G401 (cell line): ENCODE measurements at places on chromosomes 2 and 18.

- DNase-seq, result no peak
Observed at GRCh38 chr2:102331311-102331980, 20.1 kb downstream of the IL1RL1 start.

DNA sequence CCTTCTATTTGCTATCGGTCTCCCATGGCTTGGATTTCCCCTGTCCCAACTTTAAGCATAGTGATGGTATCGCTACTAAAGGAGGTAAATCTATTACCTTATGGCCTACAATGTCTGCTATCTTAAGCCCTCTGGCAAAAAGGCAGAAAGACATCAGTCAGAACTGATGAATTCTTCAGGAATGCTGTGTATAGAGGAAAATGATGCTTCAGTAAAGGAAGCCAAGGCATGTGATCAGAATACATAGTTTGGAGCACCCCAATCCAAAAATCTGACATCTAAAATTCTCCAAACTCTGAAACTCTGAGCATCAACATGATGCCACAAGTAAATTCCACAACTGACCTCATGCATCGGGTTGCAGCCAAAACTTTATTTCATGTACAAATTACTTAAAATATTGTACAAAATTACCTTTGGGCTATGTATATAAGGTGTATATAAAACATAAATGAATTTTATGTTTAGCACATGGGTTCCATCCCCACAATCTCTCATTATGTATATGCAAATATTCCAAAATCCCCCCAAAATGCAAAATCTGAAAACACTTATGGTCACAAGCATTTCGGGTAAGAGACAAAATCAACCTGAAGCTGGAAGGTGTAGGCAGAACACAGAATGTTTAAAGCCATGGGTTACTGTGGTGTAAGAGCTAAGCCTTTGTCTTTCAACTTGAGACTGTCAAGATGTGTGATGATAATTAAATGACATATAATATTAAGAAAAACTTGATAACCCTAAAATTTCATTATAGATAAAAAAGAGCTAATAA is 66.2 kb downstream of the CUL3 start:
- no peak for DNase-seq

DNA sequence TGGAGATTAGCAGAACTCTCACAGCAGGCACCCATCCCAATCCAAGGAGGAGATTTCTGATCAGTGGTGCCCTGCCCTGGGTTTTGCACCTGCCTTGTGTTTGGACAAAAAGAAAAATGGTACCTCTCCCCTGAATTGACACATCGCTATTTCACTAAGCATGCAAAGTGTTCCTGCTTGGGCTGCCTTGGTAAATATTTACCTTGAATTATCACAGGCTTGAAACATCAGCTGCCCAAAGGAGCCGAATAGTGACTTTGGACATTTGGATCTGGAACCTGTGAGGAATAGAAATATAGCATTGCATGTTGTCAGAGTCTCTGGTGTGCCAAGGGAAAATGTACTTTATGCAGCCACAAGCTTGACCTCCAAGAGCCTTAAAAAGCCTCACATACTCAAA is 926.4 kb upstream of the FANCL start:
- DNase-seq, result no peak

- DNase-seq, result no peak
Observed at GRCh38 chr2:51028829-51029228, 3.1 kb downstream of the NRXN1 start.

GRCh38 chr2:17894005-17894404 is 15.5 kb downstream of the KCNS3 start:
- DNase-seq, result no peak

DNA sequence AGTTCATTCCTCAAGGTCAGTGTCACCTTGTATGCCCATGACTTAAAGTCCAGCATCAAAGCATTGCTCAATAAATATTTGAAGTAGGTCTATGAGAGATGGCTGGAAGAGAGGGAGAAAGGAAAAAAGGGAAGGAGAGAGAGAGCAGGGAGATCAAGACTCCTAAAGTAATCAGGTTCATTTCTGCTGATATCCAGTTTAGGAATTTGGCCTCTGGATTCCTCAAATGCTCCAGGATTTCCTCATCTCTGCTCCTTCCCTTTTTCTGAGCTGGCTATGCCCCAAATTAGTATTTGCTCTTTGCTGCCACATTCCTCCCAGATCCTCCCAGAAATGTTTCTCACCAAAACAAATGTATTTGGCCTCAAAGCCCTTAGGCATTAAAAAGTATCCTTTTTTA is 739.4 kb upstream of the CHAC2 start:
- no peak for DNase-seq

DNA sequence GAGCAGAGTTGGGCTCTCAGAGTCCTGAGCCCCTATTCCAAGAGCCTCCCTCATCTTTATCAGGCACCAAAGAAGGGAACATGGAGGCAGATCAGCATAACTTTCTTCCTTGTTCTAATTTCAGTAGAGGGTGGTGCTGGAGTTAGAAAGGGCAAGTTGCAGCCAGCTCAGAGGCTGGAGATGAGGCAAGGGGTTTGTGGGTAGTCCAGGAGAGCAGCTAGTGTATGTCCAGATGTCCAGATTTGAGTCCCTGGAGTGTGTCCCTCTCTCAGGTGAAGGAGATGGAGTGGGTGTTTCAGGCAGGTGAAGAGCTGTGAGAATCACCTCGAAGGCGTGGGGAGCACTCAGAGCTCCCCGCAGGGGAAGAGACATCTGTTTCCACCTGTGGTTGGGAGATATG is 478 bp upstream of the PRKAG3 start:
- DNase-seq, result no peak

DNA sequence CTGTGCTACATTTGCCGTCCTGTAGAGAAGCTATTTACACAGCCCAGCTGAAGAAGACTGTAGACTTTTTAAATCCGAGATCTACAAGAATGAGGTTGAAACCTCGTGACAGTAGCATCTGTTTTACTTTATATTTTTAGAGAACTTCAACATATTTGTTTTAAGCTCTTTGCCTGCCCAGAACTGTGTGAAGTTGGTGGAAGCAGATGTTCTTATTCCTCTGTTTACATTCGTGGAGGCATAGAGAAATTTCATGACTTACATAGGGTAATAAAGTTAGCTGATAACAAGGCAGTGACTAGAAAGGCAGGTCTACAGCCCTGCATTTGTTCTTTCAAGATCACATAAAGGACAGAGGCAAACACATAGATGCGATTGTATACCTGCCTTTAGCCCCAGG is 47.0 kb upstream of the MAP3K20 start:
- no peak for DNase-seq

GRCh38 chr18:50453014-50453680 is 78.3 kb downstream of the SKA1 start:
- no peak for DNase-seq

DNA sequence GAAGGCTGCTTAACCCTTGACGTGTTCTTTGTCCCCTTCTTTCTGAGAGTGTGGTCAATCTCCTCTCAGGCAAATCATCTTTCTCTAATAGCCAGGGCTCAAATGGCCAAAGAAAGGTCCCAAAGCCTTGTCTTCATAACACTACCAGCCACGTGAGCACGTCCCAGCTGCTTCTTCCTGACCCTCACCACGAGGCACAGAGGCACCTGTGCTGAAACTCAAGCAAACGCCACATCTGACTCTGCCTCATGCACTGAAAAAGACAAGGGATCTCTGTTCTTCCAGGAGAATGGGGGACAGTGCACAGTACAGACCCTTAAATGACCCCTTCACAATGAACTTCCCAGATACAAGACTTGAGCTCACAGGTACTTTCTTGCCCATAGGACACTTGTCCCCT is 31.8 kb downstream of the BCL11A start:
- no peak for DNase-seq

DNA sequence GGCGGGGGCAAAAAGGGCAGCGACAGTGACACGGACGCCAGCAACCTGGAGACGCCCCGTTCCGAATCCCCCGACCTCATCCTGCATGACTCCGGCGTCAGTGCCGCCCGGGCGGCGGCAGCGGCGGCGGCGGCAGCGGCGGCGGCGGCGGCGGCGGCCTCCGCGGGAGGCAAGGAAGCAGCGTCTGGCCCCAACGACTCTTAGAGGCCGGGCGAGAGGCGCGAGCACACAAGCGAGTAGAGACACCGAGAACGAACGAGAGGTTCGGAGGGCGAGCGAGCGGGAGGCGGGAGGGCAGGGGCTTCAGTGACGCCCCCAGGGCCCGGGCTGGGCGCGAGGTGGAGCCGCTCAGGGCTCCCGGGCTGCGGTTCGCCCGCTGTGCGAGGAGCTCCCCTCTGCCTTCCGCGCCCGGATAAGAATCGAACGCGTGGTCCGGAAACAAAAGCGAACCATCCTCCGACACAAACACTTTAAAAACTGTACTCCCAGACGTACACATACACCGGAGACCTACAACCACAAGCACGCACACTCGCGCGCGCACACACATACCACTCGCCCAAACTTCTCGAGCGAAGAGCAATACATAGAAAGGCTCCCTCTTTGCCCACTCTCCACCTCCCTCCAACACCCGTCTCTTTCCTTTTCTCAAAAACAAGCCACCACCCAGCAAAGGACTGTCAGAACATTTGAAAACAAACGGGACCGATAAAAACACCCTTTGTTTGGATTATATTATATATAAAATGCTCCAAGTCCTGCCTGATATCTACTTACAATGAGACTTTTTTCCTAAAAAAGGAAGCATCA is 2.8 kb downstream of the SP9 start:
- no peak for DNase-seq

- DNase-seq, result no peak
Observed at GRCh38 chr18:60411715-60412114, 39.1 kb upstream of the MC4R start.

GRCh38 chr2:119659601-119660342 is 19.2 kb upstream of the TMEM177 start:
- peak; percentile 49 for DNase-seq

DNA sequence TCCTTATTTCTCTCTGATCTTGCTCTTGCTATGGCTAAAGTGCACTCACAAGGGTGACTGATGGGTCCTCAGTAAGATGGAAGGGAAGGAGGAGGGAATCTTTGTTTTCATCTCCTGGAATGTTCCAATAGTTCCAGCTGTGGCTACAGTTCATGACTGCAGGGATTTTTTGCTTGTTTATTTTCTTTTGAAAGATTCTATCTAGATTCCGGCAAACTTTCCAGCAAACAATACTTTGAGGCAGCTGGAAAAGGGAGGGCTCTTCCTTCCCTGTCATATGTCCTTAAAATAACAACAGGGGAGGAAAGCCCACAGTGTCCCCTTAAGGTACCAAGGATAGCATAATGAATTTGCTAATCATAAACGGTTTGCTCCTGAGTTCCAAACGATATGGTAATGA is 111.3 kb upstream of the SLC14A2 start:
- no peak for DNase-seq

GRCh38 chr18:55152801-55153200 is 193.5 kb upstream of the CCDC68 start:
- no peak for DNase-seq

DNA sequence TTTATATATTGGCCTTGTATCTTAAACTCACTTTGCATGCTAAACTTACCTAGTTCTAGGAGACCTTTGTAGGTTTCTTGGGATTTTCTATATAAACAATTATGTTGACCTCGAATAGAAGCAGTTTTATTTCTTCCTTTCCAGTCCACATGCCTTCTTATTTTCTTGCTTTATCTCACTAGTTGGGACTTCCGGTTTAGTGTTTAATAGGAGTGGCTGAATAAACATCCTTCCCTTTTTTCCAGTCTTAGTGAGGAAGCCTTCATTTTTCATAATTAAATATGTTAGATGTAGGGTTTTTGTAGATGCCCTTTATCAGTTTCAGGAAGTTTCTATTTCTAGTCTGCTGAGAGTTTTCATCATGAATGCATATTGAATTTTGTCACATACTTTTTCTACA is 347.3 kb upstream of the HNRNPA3 start:
- DNase-seq, result no peak

DNA sequence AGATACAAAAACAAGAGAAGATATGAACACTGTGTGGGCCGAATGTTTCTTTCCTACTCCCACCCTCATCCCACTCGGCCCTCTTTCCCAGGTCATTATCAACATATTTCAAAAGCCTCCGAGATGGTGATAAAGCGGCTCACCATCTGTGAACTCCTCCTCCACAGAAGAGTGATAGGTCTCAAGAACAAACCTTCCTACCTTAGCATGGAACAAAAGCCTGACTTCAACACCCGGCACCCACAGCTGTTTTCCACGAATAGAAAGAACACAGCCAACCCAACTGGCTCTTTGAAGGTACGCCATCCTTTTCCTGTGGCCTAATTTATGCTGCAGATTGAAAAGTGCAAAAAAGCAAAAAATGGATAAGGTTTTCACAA is 28.8 kb downstream of the BCL2 start:
- no peak for DNase-seq

DNA sequence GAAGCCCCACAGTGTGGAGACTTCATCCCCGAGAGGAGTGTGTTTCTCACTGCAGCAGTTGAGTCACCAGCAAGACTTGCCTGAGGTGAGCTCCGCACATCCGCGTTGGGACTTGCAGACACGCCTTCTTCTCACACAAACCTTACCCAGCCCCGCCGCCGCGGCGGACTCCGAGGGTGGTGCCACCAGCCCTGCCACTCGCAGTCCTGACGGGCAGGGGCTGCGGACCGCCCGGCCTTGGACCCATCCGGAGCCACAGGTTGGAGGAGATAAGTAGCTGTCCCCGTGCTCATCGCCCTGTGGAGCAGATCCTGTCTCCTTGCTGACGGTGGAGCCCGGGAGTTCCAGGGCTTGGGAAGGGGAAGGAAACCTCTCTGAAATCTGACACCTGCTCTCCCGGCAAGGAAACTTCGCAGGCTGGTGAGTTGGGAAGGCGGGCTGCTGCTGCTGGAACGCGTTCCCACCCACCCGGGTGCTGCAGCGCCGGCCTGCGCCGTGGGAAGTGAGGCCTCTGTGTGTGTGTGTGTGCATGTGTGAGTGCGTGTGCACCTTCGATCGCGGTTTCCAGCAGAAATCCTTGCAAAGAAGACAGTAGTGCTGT is at the start of gene RAB27B:
Gene RAB27B (plus strand): TSS at position 197 of the 601 bp plus-strand sequence. CDS start 49,109 bp downstream, outside the sequence.
- peak; percentile 59 for DNase-seq

DNA sequence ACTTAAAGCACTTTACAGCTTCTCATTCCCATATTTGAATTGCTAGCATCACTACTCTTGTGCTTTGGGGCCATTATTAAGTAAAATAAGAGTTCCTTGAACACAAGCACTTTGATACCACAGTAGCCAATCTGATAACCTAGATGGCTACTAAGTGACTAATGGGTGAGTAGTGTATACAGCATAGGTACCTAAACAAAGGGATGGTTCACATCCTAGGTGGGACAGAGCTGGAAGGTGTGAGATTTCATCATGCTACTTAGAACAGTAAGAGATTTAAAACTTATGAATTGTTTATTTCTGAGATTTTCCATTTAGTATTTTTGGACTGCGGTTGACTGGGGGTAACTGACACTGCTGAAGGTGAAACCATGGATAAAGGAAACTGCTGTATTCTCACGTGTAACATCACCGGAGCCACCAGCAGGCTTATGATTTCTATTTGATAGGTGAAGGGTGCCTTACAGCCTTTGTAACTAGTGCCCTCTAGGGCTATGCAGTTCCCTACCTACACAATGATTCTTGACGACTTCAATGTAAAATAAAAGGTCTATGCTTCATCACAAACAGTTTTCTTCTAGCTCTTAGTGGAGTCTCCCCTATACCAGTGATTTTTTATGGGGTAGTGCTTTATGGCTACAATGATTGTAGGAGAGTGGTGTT is 22.1 kb upstream of the CRIM1 start:
- DNase-seq, result no peak
